ENCODE measurements at places on chromosomes 16 and 17. TPM values are rescaled to one million over a fixed set of nuclear protein-coding genes. Genes with fewer than 3 reads are reported as not detected.

DNA sequence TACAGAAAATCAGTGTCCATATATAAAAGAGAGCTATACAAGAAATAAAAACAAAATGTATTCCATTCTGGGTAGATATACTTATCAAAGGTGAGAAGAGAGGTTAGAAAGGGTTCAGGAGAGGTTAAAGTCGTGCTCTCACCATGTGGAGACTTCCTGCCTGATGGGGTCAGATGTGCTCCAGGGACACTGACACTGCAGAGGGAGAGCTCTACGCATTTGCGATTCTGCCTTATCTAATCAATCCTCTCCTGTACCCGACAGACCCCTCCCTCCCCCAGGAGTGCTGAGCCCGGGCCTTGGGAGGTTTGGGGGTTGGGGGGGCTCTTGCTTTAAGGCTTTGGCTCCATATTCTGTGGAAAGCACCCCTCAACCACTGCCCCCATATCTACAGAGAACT, 16.6 kb upstream of the SLC5A11 start:
- no peak for DNase-seq
- H3K27ac ChIP-seq: no peak overlapping the region
- H3K27me3 ChIP-seq: peaks cover 2% of the 10 kb centered on the region

KRT31 gene
- not detected for polyA plus RNA-seq

CCR7 gene
- polyA plus RNA-seq: 29.6 TPM

DNA sequence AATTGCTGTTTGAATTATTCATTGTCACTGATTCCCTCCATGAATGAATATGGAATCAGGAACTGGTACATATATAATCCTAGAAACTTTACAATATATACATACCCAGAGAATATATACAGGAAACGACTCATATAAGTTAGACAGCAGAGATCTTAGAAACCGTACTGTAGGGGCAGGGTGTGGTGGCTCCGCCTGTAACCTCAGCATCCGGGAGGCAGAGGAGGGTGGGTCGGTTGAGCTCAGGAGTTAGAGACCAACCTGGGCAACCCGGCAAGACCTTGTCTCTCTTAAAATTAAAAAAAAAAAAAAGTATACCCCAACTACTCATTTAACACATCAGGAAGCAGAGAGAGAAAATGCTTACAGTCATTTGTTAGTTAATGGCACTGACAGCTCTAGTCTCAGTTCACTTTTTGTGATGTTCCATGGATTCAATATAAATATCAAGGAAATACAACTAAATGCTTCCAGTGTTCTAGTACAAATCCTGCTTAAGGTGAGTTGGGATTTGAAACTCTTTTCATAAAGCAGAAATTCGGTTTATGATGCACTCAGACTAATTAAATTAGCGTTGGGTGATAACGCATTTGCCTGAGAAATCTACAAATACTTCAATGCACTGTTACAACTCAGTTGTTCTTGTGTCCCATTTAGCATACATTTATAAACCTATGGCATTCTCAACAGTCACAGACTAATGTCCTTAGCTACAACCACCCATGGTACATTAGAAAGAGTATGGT, 5.6 kb downstream of the GLG1 start:
- peak overlapping the region; percentile 85 for H3K4me3 ChIP-seq
- H3K36me3 ChIP-seq: peaks cover 4% of the 10 kb centered on the region
- peak; percentile 52 for DNase-seq

DNA sequence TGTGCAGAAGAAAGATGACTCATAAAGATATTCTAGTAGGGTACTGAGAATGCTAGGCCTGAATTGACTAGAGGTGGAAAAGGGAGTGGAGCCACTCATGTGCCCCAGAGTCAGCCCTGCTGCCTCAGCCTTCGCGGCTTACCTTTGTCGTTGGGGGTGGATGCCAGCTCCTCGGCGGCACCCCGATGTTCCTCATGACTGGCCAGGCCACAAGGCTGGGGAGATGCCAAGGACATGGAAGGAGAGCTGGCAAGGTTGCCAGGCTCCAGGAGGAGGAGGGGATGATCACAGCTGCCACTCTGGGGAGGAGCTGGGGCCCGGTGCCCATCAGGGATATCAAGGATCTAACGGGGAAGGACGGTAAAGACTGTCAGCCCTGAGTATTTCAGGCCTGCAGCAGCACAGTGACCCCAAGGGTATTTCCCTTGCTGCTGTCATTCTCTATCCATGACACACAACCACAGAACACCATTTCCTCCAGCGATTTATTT, 9.7 kb upstream of the SLC35B1 start:
- H3K27ac ChIP-seq: peak overlapping the region; percentile 96
- H3K27me3 ChIP-seq: peaks cover 14% of the 10 kb centered on the region
- DNase-seq: no peak
- H3K36me3 ChIP-seq: peaks cover 36% of the 10 kb centered on the region
- H3K4me3 ChIP-seq: peak overlapping the region; percentile 67

DNA sequence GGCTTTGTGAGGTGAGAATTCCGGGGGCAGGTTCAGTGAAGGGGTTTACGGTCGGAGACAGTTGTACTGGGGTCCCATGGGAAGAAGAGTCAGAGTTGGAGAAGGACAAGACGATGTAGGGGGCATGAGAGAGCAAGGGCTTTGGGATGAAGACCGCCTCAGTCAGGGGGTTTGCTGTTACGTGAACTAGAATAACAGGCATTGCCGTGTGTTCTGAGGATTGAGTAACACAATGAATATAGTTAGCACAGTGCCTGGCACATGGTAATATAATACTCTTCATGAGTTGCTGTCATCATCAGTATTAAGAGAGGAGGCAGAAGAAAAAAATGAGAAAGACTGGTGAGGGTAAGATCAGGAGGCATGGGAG, 577 bp downstream of the ZNF646 start:
- peaks cover 52% of the 10 kb centered on the region for H3K4me1 ChIP-seq
- peak overlapping the region; percentile 97 for H3K27ac ChIP-seq
- H3K27me3 ChIP-seq: peaks cover 20% of the 10 kb centered on the region
- DNase-seq: no peak

GRCh38 chr16:24761526-24761925, 32.1 kb downstream of the TNRC6A start:
- H3K36me3 ChIP-seq: peaks cover 9% of the 10 kb centered on the region
- no peak overlapping the region for H3K4me3 ChIP-seq
- no peak for DNase-seq
- H3K4me1 ChIP-seq: peaks cover 12% of the 10 kb centered on the region
- H3K27me3 ChIP-seq: no peaks in the 10 kb centered on the region
- no peak overlapping the region for H3K27ac ChIP-seq
